GM20000 (cell line): ENCODE measurements at places on chromosomes 7 and 10.

DNA sequence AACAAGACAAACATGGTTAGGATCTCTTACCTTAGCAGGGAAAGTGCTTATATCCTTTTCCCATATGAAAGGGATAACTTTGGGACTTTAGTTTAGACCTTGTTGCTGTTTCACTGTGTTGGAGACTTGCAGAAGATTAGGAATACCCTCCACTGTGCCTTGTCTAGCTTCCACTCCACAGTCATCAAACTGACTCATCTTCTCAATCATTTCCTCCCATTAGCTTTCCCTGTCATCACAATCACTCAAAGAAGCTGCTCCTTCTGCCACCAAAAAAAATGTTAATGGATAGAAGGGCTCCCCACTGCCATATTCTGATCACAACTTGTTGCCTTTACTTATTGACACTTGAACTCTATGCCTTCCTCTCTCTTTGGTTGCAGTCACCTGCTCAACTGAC is 16.8 kb downstream of the GNG11 start:
- no peak for DNase-seq

- no peak for DNase-seq
Measured at GRCh38 chr7:141685285-141686023, 16.5 kb downstream of the DENND11 start.

DNA sequence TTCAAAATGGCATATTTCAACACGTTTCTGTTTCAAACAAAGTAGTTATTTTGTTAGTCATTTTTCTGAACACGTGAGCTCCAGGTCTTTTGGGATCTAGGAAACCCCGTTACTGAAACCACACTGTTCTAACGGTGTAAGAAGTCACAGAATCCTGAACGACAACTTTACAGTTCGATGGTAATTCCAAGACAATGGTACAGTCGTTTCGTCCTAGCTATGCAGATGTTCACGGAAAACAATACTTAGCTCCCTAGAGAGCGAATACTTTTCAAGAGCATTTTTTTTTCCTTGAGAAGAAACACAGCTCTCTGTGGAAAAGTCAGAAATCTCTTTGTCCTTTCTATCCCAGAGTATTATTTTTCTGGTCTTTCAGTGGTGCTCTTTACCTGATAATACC is 254.1 kb downstream of the ADARB2 start:
- no peak for DNase-seq

DNA sequence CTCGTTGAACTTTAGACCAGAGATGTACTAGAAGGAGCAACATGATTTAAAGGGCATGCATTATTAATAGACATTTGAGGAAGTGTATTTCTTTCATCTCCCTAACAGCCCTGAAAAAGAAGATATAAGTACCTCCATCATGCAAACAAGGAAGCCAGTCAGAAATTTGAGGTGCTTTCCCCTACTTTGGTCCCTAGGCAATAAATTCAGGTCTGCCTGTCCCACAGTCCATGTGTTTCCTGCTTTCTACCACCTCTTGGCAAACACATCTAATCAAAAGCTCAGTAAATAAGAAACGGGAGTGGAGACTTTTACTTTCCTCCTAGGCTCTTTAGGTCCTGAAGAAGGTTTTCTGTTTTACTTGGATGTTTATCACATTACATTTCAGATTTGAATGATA is 5.2 kb upstream of the SEMA3C start:
- no peak for DNase-seq

- no peak for DNase-seq
Measured at GRCh38 chr7:99209781-99210180, 1.9 kb upstream of the KPNA7 start.

GRCh38 chr10:115674496-115674895 is 581.3 kb downstream of the ATRNL1 start:
- no peak for DNase-seq
